ENCODE measurements at places on chromosomes 1 and 21.

GRCh38 chr1:20183035-20183434, 2.9 kb upstream of the UBXN10 start:
- no peak for DNase-seq

GRCh38 chr1:181812208-181812607, 249.3 kb downstream of the ZNF648 start:
- DNase-seq = no peak

- DNase-seq = no peak
These were observed 34.5 kb upstream of the LBR start for GRCh38 chr1:225462429-225462713.

DNA sequence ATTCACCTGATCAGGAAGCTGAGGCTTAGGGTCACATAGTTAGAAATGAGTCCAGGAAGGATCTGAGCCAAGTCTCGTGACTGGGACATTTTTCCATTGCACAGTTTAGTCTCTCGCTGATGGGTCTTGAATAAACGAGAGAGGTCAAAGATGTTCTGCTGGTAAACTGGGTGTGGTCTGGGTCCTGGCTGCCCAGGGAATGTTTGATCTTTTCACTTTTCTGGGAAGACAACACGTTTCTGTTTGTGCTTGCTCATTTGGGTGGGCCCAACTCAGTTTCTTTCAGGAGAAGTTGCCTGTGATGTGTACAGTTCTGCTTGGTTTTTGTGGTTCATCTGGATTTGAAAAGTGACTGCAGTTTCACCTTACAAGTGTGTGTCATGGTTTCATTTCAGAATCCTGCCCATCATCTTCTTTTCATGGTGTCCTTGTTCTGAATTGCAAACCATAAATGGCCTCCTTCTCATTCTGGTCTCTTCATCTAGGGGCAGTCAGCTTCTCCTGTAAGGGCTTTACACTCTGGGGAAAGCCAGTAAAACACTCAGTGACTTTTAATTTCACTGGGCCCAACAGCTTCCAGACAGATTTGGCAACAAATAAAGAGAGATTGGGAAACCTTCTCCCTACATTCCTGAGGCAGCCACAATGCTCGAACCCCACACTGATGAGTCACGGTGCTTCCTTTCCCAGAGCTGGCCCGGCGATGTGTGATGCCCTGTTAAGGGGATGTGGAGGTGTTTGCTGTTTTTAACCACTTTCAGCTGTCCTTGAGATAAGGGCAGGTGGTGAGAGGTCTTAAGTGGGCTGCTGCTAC, 7.2 kb upstream of the TACSTD2 start:
- peak; percentile 89 for DNase-seq

DNA sequence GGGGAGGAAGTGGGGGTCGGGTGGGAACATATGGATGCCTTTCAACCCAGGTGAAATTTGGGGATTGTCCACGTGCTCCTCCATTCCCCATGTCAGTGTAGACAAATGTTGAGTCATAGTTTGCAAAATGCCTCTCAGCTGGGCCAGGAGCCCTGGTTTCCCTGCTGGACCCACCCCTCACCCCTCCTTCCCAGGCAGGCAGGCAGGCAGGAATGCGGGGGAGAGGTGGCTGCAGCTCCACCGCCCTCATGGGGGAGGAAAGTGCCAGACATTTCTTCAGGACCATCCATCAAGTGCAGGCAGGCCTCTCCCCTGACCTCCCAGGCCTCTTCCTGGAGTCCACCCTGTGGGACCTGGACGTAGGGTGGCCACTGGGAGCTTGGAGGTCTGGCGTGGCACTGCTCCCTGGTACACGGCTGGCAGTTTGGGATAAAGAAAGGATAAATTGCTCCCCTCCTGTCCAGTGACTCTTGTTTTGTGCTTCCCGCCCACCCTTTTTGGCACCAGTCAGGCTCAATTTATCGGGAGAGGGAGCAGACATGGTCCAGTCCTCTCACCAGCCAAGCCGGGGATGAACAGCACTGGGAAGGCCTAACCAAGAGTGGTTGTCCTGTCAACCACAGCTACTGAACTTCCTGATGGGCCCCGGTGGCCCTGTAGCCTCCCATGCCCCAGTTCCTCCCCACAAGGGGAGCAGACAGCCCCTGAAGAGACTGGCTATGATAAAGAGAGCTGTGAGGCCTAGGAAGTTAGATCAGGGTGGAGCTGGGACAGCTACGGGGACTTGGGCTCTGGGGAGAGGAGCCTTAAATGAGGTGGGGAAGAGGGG, 18.9 kb downstream of the NPR1 start:
- DNase-seq = no peak

GRCh38 chr1:54228638-54229079, 28.7 kb downstream of the MRPL37 start:
- DNase-seq = no peak

GRCh38 chr1:153842006-153842471, 66.8 kb downstream of the SLC27A3 start:
- DNase-seq = no peak

DNA sequence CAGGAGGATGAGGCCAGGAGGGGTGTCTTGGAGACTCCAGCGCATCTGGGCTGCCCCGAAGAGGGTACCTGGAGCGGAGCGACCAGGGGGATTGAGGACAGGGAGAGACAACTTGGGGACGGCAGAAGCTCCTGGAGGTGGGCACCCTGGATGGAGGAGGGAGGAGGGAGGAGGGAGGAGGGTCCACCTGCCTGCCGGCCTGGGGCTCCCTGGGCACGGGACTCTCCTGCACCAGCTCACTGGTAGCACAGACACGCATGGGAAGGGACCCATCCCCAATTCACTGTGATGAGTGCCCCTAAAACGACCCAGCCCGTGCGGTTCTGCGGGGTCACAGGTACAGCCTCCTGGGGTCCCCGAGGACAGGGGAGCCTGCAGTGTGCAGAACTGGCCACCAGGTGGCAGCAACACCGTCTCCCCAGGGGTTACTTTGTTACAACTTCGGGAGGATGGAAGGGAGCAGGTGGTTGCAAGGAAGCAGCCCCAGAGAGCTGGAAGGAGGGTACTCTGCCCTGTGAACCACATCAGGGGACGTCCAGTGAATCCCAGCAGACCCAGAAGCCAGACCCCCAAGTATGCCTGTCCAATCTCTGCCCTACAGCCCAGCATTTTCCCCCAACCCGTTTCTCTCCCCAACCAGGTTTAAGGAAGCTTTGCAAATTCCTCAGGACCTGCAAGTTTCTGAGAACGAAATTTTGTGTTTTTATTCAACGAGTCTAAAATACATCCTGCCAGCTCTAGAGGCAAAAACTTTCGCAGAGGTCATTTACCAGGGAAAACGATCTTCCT, 482.4 kb downstream of the NPHP4 start:
- no peak for DNase-seq

DNA sequence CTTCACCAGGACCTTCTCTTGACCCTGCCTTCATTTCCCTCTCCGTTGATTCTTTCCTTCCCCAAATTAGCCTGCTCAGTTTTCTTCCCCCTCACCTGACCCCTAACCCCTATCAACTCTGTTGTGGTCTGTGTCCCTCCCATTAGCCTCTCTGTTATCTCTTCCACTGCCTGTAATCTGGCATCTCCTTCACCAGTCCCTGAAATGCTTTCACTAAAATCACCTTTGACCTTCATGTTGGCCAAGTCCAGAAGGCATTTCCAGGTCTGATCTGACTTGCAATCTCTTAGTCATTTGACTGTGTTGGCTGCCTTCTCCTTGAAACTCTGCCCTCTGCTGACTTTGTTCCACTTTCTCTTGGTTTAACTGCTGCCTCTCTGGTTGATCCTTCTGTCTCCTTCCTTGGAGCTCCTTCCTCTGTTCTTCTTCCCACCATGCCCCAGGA, 28.2 kb downstream of the ATP8B2 start:
- DNase-seq = no peak

GRCh38 chr1:62407398-62408009, 29.3 kb upstream of the USP1 start:
- no peak for DNase-seq

DNA sequence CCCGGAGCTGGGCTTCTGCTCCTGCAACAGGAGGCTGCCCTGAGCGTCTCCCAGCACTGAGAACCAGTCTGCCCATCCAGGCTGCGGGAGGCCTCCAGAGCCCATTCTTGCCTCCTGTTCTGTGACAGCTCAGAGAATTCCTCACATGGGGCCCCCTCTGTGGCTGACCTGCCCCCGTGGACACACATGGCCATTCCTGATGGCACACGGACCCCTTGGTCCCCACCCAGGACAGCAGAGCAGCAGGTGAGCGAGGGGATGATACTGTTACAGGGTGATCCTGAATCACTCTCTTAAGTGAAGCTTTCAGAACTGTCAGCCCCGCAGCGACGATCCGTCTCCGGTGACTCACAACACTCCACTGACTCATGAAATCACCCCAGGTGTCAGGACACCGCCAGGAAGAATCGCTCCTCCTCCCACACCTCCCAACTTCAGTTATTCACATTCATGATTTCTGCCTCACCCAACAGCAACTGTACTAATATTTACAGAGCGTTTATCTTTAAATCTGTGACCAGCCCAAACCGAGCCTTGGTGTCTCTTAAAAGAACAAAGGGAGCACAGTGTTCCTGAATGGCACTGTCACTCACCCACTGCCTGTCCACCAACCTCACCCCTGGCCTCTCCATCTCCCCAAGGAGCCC, 22.5 kb downstream of the CHD5 start:
- peak; percentile 9 for DNase-seq

DNA sequence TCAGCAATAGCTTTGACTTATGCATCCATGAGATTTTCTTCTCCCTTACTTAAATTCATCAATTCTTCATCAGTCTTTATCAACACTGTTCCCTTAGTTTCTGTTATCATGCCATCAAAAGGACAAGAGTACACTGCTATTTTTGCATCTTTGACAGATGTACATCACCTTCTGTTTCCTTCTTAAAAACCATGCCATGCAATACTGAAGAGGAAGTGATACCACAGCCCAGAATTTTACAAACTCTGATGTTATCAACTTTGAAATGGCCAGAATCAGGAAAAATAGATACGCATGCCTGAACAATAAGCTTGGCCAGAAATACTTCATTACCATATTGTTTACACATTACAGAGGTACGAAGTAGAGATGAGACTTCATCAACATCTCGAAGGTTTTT, 21.1 kb downstream of the FMO5 start:
- DNase-seq = no peak

- DNase-seq = no peak
These were observed 13.2 kb downstream of the HMGB4 start for GRCh38 chr1:33876970-33877650.

- no peak for DNase-seq
These were observed 216.3 kb upstream of the FAM78B start for GRCh38 chr1:166383137-166383536.

DNA sequence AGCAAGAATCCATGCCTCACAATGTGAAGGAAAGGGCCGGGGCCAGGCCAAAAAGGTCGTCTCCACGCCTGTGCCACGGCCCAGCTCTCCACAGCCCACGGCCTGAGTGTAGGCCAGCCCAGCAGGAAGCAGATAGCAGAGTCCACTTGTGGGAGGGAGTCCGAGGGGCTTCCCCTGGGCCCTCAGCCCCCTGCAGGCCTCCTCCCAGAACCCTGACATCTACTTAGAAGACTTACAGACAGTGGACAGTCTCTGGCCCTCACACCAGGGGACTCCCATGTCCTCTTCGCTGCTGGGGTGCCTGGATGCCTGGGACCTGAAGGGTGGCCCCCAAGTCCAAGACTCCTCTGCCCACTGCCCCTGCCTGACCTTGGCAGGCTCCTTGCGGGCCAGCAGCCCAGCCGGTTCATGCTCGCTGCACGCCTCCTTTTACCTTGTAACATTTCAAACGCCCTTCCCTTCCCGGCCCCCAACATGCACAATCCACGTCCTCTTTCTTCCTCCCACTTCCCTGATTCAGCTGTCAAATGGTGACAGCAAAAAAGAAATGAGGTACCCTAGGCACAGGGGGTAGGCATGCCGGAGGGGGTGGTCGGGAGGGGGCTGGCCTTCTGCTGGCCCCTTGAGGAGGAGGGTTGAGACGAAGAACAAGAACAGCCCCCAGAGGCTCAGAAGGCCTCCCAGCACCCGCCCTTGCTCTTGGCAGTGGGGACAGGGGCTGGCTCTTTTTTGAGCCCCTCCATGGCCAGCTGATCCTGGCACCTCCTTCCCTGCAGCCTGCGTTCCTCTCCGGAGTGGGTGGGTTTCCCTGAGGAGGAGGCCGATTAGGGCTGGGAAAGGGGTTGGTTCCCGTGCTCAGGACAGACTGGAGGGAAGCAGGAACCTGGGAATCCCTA, 997 bp upstream of the PTPN7 start:
- no peak for DNase-seq

- DNase-seq = peak; percentile 72
These were observed 10.7 kb downstream of the FAM229A start for GRCh38 chr1:32351399-32352238.

DNA sequence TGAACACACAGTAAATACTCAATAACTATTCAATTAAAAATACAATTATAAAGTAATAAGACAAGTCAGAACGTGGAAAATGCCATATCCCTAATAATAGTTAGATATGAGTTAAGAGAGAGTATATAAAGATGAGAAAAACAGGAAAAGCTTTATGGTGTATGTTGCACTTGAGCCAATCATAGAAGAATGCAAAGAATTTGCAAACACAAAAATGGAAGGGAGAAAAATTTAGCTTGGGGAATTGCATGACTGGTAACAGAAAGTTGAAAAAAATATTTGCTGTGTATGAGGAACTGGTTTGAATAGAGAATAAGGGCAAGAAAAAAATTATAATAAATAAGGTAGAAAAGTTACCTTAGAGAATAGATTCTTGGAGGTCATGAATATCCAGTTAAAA, 739.6 kb upstream of the CXADR start:
- no peak for DNase-seq

DNA sequence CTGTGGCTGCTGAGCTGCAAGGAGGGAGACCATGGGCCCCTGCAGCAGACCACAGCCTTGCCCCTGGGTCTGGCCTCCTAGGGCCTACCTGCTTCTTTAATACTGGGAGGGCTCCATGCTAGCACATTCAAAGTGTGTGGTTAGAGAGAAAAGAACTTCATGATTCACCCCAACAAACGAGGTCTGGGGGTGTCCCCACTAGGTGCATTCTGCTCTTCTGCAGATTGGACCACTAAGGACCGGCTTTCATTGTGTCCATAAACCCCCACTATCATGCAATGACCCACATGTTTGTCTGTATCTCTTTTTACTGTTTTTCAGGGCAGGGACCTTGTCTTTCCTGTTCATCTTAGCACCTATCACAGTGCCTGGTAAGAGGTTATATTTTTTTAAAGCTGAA, 185.4 kb downstream of the OMA1 start:
- no peak for DNase-seq

- peak; percentile 6 for DNase-seq
These were observed 104.6 kb upstream of the TENT5C start for GRCh38 chr1:117501281-117501680.

DNA sequence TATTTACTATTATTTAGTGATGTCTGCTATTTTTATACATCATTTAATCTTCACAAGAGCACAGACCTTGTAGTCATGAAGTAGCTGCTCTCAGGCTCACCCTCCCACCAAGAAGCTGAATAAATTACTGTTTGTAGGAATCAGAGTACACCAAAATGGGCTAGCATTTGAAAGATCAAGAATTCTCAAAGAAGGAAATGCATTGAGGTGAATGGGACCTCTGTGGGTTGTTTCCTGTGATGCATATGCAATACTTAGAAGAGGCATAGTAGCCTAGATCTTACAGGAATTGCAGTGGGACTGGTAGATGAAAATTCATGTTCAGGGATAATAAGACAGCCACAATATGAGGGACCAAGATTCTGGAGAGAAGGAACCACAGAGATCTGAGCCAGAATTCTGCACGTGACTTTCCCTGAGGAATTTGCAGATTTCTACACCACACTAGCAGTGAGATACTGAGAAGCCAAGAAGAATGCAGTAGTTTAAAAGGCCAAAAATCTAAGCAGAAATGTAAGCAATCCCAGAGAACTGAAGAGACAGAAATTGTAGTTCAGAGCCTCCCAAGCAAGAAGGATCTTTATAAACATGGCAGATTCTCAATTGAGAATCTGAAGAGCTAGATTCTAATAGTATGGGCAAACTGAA, 307.0 kb downstream of the ST6GALNAC3 start:
- DNase-seq = no peak

Data from skeletal muscle cell (primary cell).